ENCODE measurements at places on chromosomes 3 and 15.

- DNase-seq: peak; percentile 52
Measured at GRCh38 chr3:194633349-194634004, at the start of gene TMEM44. Gene TMEM44 (minus strand): TSS chr3:194633419. CDS start chr3:194633215, 204 bp downstream.

- DNase-seq: no peak
Measured at GRCh38 chr3:72630969-72631344, 217.3 kb downstream of the SHQ1 start.

DNA sequence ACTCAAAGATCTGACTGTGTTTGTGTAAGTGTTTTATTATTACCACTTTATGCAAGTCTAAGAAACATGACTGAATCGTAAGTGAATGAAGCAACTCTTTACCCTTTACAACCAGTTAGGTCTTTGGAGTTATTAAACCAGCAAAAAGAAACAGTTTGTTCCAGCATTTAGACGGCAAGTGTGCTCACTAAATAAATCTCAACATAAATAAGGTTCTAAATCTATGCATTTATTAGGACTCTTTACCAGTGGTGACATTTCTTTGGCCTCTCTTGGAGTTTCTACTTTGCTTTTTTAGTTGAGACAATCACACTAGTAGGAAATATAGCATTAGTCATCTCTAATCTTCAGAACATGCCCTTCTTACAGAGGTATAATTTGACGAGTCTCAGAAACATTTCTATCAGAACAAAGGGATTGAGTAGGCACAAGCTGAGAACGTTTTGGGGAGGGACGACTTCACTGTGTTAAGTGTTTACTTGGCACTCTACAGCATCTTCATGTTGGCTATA is 739.9 kb upstream of the NR2F2 start:
- DNase-seq: no peak

DNA sequence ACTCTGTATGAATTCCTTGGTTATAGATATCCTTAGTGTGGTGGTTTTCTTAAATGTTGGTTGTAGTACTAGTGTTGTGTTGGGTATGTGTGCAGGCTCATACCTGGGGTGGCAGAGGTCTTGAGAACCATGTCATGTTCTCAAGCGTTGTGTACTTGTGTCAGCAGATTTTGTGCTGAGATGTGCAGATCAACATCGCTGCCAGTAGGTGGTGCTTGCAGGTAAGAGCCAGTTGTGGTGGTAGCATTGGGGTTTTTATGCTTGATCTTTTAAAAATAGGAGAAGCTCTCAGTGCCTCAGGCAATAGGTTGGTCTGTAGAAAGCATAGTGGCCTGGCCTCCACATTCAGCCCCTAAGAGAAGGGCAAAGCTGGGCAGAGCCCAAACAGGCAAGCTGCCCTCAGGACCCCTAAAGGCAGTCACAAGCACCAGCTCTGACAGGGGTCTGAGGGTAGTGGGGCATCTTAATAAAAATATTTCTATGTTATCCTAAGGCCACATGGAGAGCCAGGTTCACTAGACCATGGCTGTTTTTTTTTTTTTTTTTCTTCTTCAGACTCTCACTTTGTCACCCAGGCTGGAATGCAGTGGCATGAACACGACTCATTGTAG is 164.0 kb downstream of the IL20RB start:
- no peak for DNase-seq

DNA sequence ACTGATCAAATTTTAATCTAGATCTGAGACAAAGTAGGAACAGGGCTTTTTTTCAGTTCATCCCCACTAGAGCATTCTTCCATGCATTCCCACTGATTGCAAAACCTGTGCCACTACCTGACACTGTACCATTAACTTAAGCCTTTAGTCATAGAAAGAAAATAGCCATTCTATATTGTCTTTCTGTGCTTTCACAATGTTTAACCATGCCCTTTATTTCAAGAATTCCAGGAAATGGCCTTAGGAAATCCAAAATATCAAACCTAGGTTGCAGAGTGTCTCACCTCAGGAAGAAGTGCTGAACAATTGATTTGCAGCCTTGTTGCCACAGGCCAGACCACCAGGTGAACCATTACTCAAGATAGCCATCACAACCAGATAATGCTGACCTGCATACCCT is 56.2 kb upstream of the TGFBR2 start:
- DNase-seq: no peak

DNA sequence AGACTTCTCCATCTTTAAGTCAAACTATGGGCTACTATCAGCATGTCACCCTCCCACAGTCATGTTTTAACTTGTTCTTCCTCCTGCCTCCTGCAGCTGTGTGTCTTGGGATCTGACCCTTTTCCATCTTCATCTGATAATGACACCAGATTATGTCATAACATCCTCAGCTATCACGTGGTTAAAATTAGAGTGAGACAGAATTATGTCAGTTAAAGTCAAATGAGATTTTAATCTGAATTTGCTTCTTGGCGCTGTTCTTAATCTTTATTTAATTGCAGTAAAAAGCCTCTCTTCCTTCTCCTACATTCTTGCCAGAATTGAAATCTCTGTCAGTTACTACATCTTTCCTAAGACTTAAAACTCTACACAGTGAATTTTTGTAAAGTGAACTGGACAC is 107.2 kb downstream of the ARPP21 start:
- no peak for DNase-seq

DNA sequence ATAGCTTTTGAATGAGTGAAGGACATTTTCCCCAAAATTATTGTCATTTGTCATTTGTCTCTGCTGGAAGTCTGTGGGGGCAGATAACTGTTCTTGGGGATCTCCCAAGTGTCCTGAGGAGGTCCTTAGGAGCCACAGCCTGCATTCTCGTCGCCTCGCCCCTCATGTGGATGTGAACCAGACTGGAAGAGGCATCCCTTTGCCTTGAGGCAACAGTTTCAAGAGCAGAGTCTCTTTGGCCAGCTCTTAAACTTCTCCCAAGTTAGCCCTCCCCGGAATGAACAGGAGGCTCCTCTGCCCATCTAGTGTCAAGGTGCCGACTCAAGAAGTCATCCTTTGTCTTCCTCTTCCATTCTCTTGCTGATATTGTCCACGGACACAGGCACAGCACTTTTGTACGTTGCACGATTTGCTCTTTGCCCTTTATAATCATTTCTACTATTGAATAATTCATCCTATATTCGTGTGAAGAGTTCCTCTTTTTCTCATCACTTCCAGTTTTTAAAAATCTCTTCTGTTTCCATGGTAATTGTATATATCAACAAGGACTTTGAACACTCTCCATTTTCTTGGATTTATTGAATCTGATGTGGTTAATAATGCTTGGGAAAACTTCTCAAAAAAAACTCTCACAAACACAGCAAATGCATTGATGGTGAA is 40.8 kb upstream of the CD47 start:
- no peak for DNase-seq

DNA sequence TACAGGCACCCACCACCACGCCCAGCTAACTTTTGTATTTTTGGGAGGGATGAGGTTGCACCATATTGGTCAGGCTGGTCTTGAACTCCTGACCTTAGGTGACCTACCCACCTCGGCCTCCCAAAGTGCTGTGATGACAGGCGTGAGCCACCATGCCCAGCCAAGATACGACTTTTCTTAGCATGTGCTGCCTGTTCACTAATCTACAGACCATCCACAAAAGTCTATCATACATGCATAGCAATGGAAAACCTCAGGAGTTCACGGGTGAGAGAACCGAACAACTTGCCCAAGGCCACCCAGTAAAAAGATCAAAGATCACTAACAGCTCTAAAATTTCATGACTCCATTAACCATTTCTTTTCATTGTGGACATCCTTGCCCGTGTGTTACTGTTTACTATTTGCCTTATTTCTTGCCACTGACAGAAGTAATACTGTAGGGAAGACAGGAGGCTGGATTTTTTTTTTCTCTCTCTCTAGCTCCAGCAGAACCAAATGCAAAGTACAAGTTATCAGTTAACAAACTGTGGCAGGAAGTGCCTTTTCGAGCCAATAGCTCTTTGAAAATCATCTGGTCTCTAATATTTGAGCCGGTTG is 92.3 kb downstream of the FOXP1 start:
- DNase-seq: no peak

GRCh38 chr3:19885468-19885867 is 48.5 kb downstream of the EFHB start:
- no peak for DNase-seq

GRCh38 chr3:167167491-167167890 is 212.6 kb downstream of the ZBBX start:
- DNase-seq: no peak

DNA sequence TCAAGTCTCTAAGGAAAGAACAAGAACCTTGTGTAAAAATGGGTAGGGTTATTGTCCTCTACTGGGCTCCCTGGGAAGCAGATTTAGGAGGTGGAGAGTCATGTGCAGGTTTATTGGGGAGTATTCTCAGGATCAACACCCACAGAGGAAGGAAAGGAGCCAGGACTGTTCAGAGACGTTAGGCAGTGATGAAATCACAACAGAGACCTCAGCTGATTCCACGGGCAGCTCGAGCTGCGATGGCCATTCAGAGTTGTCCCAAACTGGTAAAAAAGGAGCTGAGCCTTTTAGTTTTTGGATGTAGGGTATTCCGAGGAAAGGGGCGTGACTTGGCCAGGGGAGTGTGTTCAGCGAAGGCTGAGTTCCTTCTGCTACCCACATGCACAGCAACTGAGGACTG is 85.0 kb downstream of the RORA start:
- DNase-seq: no peak
